ENCODE measurements at places on chromosomes 1 and 21. TPM values are rescaled to one million over a fixed set of nuclear protein-coding genes. Genes with fewer than 3 reads are reported as not detected.

- DNase-seq, result peak; percentile 93
Observed at GRCh38 chr1:173411835-173412742, 65.0 kb upstream of the PRDX6 start.

DNA sequence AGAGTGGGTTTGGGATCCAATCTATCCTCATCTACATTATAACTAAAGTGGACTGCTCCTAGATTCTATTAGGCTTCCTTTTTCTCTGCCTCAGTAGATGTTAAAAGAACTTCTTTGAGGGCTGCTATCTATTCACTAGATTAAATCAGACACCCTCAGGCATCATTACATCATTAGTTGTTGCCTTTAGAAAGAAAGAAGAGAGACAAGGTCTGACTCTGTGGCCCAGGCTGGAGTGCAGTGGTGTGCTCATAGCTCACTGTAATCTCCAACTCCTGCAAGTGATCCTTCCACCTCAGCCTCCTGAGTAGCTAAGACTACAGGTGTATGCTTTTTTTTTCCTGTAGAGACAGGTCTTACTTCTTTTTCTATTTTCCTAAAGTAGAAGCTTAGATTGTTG, 71.1 kb upstream of the EXO1 start:
- no peak for DNase-seq

DNA sequence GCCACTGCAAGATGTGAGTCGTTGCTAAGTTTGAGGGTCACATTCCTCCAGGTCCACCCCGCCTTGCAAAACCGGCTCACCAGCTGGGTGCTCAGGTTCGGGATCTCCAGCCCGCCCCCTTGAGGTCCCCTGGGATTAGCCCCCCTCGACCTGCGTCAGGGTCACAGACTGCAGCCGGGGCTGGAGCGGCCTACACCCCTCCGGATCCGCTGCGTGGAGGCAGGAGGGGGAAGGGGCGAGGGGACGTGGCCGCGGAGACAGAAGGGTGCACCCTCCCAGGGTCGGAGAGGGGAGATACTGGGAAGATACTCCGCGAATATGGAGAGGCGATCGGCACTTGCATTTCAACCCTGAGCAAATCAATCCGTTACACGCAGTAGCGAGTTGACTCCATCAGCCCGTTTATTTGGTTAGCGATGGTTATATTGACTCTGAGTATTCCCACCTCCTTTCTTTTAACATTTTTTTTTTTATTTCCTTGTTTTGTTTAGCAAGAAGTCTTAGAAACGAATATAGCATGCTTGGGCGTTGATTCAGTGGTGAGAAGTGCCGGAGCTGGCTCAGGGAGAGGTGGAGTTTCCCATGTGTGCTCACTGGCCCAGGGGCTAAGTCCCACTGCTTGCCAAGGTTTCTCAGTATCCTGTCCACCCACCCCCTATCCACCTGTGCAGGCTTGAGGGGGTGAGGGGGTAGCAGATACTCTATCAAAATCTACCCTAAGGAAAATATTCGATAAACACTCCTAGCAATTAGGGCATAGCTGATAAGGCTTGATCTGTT, 997 bp downstream of the IFNAR2 start:
- peak; percentile 84 for DNase-seq

The PIGP gene
- total RNA-seq, result 15.1 TPM

GRCh38 chr1:33094971-33095604, 14.1 kb downstream of the AZIN2 start:
- DNase-seq, result peak; percentile 69

The PLXNA2 gene
- total RNA-seq, result 5.4 TPM

GRCh38 chr1:86101616-86102015, 55.0 kb downstream of the COL24A1 start:
- DNase-seq, result no peak

GRCh38 chr1:94602316-94602715, 60.8 kb upstream of the F3 start:
- DNase-seq, result peak; percentile 71

DNA sequence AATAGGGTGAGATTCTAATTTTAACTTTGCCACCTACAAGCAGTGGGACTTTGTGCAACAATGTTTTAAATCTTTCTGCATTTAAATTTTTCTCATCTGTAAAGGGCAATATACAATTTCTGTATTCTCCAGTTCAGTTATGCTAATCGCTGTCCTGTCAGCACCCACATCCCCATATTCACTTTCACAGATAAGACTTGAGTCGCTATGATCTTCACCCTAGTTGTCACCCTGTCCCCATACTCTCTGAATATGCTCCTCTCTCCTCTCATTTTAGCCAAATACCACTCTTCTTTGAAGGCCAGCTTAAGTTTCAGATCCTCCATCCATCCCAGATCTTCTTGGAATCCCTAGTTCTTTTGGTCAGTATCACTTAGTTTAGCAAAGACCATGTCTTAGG, 8.8 kb downstream of the DDR2 start:
- DNase-seq, result no peak

DNA sequence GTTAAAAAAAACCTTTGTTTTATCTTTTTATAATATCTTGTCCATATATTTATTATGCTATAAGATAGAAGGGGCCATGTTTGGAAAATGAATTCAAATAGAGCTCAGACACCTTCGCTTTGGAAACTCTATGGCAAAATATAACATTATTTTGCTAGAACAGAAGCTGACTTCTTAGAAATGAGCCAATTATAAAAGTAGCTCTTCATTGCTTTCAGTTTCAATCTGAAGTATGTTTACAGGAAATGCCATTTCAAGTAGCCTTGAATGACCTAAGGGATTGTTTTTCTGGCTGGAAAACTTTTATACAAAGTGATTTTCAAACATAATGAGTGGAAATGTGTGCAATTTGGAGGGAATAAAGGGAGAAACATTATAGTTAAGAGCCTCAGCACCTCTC, 37.8 kb upstream of the GBP5 start:
- peak; percentile 55 for DNase-seq

The APCS gene
- total RNA-seq, result not detected

The LCK gene
- total RNA-seq, result not detected

DNA sequence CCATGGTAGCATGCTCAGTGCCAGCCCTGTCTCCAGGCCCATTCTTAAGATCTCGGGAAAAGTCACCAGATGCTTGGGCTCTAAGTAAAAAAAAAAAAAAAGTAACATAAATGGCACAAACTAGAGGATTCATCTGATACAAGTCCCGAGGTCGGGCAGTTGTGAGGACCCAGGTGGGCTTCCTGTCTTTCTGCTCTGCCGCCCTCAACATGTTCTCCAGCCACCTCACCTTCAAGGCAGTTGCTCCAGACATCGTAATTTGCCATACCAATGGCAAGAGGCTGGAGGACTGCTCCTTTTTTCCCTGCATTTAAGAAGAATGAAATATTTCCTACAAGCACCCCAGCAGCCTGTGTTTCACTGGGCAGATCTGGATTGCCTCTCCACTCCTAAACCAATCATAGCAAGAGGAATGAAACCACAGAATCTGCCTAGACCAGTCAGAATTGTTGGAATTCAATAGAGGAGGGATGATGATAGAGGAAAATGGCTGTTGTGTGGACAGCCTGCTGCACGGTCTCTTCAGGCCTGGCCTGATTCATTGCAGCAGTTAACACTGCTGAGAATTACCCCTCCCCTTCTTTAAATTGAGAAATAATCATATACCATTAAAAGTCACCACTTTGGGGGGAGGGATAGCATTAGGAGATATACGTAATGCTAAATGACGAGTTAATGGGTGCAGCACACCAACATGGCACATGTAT, 5.4 kb downstream of the HMGN2 start:
- peak; percentile 22 for DNase-seq

DNA sequence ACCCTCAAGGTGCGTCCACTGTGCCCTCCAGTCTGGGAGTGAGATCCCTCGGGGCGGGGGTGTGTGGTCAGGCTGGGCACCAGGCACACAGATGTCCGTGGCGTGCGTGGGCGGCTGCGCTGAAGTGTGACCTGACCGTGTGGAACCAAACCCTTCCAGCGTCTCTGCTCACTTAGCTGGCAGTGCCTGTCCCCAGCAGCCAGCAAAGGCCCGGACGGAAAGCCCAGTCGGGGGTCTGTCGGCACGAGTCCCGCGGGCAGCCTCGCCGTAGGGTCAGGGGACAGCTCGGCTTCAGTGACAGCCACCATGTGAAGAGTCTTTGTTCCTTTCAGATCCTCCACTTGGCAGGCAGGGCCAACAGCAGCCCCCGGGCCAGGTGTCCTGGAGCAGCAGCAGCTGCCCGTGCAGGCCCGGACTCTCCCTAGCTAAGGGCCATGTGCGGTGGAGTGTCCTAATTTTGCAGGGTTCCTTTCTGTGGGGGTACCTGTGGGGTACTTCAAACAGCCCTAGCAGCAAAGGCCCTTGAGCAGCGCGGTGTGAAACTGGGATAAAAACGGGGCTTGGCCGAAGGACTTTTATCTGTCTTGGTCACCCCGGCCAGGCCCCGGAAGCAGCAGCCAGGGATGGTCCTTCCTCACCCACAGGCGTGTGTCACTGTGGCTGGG, 11.6 kb downstream of the TTLL10 start:
- DNase-seq, result no peak

The AMY1A gene
- total RNA-seq, result not detected

GRCh38 chr1:218478336-218478735, 133.2 kb downstream of the TGFB2 start:
- DNase-seq, result peak; percentile 66

The GJB5 gene
- not detected for total RNA-seq

The TMEM269 gene
- total RNA-seq, result not detected

All from GM23248 (cell line).